ENCODE measurements at places on chromosomes 13 and 19.

DNA sequence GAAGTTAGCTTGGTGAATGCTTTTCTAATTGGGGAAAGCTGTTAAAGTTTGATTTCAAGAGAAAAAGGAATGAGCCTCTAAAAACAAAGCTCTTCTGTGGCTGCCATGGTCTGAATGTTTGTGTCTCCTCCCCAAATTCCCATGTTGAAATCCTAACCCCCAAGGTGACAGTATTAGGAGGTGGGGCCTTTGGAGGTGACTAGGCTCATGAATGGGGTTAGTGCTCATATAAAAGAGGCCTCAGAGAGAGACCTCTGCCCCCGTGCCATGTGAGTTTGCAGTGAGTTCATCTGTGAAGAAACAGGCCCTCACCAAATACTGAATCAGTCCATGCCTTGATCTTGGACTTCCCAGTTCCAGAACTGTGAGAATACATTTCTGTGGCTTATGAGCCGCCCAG, 56.5 kb downstream of the ARHGEF7 start:
- DNase-seq: no peak

DNA sequence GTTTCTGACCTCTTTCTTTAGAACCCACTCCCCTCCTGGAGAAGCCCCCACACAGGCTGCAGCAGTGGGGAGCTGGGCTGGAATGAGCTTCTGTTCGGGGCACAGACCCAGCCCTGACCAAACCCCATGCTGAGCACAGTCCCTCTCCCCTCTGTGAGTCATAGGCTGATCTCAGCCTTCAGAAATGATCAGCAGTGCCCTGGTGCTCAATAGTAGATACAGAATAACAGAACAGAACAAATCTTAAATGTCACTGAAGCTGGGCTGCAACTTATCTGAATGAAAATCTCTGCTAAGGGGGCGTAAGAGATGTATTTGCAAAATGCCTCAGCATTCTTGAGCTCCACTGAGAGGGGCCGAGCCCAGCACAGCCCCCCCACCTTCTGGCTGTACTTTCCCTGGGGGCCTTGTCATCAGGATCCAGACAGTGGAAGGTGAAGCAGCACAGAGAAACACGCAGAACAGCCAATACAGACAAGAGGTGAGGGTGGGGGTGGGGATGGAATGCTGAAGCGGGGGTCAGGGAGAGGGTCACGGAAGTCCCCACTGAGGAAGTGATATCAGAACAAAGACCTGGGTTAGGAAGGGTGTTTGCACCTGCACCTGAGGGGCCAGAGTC, 9.9 kb downstream of the ZNF665 start:
- DNase-seq: no peak

DNA sequence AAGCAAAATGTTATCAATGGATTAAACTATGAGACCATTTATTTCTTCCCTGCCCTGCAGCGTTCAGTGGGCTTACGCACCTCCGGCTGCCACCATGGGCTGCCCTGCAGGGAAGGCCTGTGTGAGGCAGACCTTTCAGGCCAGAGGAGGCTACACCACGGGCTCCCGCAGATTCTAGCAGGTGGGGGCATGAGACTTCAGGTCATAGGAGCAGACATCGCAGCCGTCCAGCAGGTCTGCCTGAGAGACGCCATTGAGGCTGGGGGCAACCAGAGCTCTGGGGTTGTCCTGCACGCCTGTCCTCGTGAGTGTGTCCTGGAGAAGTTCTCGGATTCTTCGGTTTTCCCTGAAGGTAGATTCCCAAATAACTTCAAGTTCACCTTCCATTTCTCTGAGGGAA, 9.4 kb upstream of the SLC7A9 start:
- DNase-seq: no peak

GRCh38 chr13:81682081-81682630, 1341.2 kb upstream of the SPRY2 start:
- no peak for DNase-seq

- DNase-seq: no peak
Observed at GRCh38 chr13:84542348-84542747, 660.1 kb upstream of the SLITRK1 start.

DNA sequence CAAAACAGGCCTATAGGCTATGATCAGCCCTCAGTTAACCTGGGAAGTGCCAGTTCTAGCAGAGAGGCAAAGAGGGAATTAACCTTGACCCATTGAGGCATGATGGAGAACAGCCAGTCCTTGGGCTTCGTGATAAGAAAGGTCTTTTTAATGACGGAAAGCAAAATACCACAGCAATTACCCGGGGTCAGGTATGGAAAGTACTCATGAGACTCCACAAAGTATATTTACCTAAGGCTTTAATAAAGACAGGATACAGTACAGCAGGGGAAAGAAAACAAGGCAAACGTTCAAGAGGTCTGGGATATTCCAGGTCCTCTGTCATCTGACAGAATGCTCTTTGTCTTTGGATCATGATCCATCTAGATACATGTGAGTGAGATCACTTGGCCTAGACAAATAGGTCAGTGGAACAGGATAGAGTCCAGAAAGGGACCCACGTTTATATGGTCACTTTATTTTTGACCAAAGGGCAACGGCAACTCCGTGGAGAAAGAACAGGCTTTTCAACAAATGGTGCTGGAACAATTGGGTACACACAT, 52.2 kb downstream of the WDFY2 start:
- DNase-seq: no peak

DNA sequence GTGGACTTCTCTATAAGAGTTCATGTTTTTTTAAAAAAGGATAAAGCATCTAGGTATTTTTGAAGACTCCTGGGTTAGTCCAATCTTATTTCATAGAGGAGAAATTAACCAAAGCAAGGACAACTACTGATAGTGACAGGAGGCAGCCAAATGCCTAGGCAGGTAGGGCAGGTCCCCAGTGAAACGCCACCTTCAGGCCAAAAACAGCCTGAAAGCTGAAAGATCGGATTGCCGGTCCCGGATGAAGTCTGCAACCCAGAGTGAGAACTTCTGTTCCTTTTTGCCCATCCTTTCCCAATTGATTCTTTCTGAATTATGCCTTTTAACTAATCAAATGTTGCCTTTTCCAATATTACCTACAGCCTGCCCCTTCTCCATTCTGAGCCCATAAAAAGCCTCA, 6.1 kb upstream of the GGACT start:
- DNase-seq: no peak

GRCh38 chr13:114328595-114328994, 14.3 kb downstream of the CHAMP1 start:
- DNase-seq: no peak

GRCh38 chr13:111494641-111495040, 174.2 kb downstream of the TEX29 start:
- DNase-seq: no peak

- no peak for DNase-seq
Observed at GRCh38 chr13:53098455-53098854, 69.8 kb downstream of the OLFM4 start.

- no peak for DNase-seq
Observed at GRCh38 chr19:54255105-54255775, 1.8 kb downstream of the LILRB5 start.

- DNase-seq: no peak
Observed at GRCh38 chr13:113770441-113770840, 11.4 kb downstream of the TMEM255B start.

DNA sequence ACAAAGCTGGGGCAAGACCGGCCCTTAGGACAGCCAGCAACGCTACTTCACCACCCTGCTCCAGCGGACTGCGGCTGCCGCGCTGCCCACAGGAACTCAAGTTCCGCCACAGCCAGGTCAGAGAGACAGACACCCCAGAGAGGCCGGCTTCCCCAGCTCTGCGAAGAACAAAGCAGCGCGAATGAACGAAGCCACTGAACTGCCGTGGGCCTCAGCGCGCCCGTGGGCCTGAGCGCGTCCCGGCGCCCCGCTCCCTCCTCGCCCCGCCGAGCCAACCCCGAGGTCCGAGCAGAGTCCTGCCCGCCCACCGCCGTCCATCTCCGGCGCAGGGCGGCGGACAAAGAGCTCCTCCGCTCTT, 158.4 kb downstream of the RNF17 start:
- DNase-seq: no peak

DNA sequence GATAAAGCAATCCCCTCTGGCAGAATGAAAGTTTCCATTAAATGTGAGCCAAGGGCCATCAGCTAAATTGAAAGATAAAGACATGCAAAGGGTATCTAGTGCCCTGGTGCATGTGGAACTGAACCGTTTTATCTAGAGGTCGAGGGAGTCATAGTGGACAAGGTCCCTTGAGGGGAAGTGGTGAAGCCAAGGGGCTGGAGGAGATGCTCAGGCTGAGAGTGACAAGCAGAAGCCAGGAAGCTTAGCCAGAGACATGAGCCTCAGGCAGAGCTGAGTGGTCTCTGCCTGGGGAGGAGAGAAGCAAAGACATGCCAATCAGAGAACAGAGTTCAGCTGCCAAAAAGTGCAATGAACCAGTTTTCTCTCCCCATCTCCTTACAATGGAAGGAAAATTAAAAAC, 68.1 kb upstream of the SLC10A2 start:
- DNase-seq: no peak

GRCh38 chr19:40274585-40275544, 10.3 kb downstream of the AKT2 start:
- no peak for DNase-seq

DNA sequence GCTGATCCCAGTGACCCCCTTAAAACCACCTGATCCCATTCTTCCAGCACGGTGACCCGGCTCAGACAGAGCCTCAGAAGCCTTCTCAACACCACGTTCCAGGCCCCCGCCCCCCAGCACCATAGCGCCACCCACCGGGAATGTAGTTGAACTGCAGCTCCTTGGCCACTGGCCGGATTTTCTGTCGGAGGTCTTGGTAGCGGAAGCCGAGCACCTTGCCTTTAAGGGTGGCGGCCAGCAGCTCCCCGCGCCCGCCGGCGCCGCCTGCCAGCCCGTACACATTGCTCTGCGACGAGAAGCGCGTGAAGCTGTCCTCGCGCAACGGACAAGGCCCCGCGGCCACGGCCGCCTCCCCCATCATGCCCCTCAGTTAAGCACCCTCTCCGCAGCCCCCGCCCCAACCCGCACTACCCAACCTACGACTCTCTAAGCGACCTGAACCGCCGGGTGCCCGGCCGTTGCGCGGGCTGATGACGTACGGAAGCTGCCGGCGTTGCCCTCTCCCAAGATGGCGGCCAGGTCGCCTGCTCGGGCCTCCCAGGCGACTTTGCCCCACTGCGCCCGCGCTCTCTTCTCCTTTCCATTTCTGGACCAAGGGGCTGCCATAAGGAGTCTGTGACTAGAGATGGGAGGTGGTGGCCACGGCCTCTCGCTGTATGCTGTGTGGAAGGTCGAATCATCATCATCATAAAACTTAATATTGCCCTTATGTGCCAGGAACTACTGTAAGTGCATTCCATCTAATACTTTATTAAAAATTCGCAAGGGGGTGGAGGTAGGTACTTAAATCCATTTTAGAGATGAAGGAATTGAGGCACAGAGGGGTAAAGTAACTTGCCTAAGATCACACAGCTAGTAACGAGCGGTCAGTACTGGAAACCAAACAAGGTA, at the start of gene KPTN:
TSS of gene KPTN (minus strand) at position 420 of the 891 bp plus-strand sequence. CDS start at position 361, 59 bp downstream.
- DNase-seq: peak; percentile 86

GRCh38 chr13:75847588-75847987, 211.5 kb downstream of the LMO7 start:
- no peak for DNase-seq

- no peak for DNase-seq
Observed at GRCh38 chr13:20369886-20370361, 137.8 kb upstream of the GJB6 start.

- DNase-seq: no peak
Observed at GRCh38 chr19:6267552-6268381, 12.0 kb downstream of the MLLT1 start.

Data from stimulated activated CD4-positive, alpha-beta T cell treated with anti-CD3 and anti-CD28 coated beads, Interleukin-12 subunit alpha, Interleukin-12 subunit beta, amount 100 ng/mL, for 24 hours (primary cell).